ENCODE measurements at places on chromosomes 1 and 21.

- DNase-seq = no peak
Observed at GRCh38 chr1:184152434-184152898, 100.9 kb downstream of the TSEN15 start.

DNA sequence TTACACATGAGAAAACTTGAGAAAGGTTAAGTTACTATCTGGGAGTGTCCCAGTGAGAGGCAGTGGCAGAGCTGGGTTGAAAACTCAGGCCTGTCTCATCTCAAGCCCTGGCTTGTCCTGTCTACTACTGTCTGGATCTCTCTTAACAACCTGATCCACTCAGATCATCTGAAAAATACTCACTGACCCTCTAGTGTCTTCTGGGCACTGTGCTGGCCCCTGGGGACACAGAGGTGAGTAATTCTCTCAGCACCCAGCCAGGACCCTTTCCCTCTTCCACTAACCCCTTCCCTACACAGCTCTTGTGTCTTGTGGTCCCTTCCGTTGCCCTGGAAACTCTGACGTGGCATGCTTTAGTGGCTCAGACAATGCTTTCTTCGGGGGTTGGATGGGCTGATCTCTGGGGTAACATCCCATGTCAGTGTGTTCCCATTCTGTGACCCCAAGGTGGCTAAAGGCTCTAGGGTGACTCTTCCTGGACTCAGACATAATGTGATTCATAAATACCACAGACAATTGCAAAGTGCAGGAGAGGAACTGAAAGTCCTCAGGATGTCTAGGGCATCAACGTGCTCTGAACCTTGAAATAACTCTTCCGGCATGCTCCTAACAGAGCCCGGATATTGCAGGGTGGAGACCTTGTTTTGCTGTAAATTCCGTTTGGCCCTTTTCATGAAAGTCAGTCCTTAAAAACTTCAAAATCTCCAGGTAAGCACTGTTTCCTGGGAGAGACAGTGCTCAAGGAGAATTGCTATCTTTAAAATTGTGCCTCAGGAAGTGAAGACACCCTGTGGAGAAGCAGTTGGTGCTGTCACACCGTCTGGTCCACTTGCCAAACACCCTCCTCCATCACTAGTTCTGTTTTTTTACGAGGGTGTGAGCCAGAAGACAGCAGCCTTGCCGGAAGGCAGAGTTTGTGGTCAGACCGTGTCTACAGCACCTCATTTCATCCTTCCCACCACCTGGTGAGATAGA, 4.0 kb downstream of the SHISAL2A start:
- peak; percentile 60 for DNase-seq

DNA sequence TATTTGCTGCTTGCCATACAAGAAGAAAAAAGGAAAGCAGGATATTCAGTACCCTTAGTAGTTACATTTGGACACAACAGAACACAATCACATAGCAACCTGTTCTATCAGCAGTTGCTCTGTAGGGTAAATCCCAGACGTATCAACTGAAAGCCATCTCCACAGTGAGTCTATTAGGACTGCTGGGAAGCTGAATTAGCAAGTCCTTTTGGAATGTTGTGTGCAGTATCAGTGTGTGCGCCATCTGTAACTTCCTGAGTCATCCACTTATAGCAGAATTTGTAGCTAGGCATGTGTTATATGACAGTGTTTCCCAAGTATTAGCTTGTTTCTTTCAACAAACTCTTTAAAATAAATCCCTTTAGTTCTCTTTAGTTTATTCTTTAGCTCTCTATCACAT, 21.3 kb downstream of the CCDC30 start:
- DNase-seq = no peak

DNA sequence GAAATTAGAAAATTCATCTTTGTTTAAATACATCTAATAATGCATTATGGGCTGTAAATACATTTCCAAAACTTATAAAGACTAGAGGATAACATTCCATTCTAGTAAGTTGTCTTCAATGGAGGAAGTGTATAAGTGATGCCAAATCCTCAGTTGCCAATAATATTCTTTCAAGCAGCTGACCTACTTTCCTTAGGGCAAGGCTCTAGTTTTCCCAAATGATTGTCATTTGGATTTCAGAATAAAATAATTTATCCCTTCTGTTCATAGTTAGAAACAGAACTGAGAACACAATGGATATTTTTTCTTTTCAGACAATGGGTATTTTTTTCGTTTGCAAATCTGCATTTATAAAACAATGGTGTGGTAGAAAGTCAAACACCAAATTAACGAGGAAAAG, 354.9 kb upstream of the ADAMTS5 start:
- DNase-seq = no peak

- DNase-seq = no peak
Observed at GRCh38 chr21:46154155-46154954, 1.0 kb downstream of the FTCD start.

GRCh38 chr1:8142955-8143629, 117.0 kb upstream of the ERRFI1 start:
- no peak for DNase-seq

DNA sequence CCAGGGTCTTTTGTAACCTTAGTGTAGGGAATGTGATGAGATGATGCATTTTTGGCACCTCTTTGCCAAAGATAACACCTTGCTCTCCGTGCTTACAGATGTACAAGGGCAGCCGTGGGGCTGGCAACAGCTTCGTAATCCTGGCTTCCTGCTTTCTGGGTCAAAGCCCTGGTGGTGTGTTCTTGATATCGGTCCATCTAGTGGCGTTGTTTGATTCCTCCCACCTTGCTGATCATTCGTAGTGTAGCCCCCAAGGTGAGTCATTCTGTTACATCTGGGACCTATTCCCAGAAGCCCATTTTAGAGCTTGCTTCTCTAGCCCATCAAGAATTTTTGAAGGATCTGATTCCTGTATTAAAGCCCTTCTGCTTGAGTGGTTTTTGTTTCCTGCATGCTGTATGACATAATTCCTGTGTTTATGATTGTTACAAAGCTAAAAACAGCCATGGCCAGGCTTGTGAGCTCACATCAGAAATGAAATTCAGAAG, 7.0 kb upstream of the CCT8 start:
- no peak for DNase-seq
